ENCODE measurements at places on chromosomes 6 and 20. TPM values are rescaled to one million over a fixed set of nuclear protein-coding genes. Genes with fewer than 3 reads are reported as not detected.
A peak's percentile ranks its signal among the peaks of the same experiment; 100 is the strongest.

DNA sequence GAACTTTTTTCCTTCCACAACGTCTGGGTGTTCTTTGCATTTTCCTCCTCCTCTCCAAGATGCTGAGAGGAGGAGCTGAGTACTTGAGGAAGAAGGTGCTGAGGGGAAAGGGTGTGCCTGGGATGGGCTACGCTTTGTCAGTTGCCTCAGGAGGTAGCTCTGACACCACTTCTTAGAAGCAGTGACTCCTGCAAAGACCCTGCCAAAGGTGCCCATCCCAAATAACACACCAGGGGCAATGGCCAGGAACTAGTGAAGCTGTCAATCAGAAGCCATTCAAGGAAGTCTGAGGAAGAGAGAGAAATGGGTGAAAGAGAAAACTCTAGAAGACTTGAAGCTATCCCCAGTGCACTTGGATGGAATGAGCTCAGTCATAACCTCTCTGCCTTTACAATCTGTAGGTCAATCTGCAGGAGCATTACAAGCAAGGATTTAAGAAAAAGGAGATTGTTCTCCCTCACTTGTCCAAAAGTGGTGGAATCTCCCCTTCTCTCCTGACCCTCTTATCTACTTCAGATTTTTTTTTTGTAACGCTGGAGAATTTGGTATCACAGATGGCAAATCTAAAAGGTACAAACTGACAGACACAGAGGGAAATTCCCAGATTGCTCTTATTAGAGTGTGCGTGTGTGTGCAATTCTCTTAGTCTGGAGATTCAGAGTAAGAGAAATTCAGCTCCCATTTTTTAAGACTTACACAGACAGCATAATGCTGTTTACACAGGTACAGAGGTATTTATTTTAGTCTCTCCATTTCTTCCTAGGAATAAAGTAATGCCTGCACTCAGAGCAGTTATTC lies 242.6 kb downstream of the GMPR start:
- peaks cover 57% of the 10 kb centered on the region for H3K36me3 ChIP-seq
- peak overlapping the region; percentile 47 for H3K4me3 ChIP-seq
- peak overlapping the region; percentile 87 for H3K27ac ChIP-seq
- DNase-seq: no peak

DNA sequence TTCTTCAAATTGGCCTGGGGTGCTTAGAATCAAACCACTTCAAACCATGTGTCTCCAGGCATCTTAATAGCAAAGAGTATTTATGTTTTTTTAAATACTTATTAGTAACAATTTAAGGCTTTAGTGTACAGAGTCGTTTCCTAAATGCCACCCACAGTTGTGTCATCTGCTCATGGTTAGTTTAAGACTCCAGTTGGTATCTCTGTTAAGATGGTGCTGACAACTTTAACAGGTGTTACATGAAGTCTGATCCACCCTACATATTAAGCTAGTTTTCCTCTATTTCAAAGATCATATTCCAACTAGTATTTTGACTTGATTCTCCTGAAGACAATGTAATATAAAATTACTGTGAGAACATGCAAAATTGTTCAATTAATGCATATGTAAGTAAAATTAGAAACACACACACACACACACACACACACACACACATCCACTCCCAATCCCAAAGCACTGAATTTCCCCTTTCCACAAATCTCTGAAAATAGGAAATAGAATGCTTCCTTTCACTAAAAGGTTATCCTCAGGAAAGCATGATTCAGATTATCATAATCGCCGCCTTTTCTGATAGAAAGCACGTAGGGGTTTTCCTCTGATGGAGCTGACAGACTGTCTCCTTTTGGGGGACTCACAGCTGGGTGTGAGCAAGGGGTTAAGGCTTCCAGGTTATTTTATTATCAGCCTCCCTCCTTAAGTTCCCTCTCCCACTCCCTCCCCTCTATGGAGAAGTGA lies 10.5 kb downstream of the CNKSR3 start:
- H3K36me3 ChIP-seq: no peaks in the 10 kb centered on the region
- no peak overlapping the region for H3K4me3 ChIP-seq
- peaks cover 4% of the 10 kb centered on the region for H3K4me1 ChIP-seq
- no peak overlapping the region for H3K27ac ChIP-seq
- no peak for DNase-seq
- peaks cover 11% of the 10 kb centered on the region for H3K27me3 ChIP-seq

DNA sequence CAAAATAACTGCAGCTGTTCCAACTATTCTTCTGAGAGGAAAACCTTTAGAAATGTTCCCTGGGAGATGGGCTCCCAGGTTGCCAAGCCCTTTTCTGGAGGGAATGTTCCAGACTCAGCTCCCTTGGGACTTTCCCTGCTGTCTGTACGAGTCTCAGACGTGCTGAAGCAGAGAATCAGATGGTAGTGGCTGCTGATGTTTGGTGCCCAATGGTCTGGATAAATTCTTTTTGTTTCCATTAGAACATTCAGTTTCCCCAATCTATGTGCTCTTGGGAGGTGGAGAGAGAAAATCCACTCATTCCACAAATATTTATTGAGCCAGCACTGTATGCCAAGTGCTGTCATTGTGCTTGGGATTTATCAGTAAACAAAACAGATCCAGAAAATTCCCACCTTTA lies 40.0 kb downstream of the SNHG17 start:
- no peak overlapping the region for H3K27ac ChIP-seq
- no peak for DNase-seq
- H3K27me3 ChIP-seq: no peaks in the 10 kb centered on the region
- H3K4me1 ChIP-seq: no peaks in the 10 kb centered on the region
- H3K4me3 ChIP-seq: no peak overlapping the region
- H3K36me3 ChIP-seq: no peaks in the 10 kb centered on the region

- no peak for DNase-seq
- H3K4me1 ChIP-seq: no peaks in the 10 kb centered on the region
- peaks cover 18% of the 10 kb centered on the region for H3K27me3 ChIP-seq
Measured at GRCh38 chr6:112307707-112308106, 39.4 kb upstream of the RFPL4B start.

The LY6G6D gene
- total RNA-seq: not detected

The WFDC5 gene
- total RNA-seq: not detected

The MCHR2 gene
- total RNA-seq: not detected

Measured in activated CD4-positive, alpha-beta memory T cell treated with anti-CD3 and anti-CD28 coated beads for 36 hours (primary cell).